ENCODE measurements at places on chromosomes 5 and 9.

DNA sequence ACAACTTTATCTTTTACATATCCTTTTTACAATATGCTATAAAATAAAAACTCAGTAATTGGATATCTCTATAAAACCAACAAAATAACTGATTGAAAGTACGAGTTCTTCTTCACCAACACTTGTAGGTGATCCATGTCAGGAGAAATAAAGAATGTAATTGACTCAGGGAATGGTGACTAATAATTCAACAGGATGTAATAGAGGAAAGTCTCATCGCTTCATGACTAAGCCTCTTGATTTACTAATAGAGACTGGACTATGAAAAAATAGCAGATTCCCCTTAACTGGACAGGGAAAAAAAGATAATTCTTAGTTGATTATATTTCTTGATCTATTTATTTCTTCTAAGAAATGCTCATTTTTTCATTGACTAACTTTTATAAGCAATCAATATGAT is 507.7 kb upstream of the PTGER4 start:
- no peak for DNase-seq
- H3K4me1 ChIP-seq: no peaks in the 10 kb centered on the region
- H3K27ac ChIP-seq: no peak overlapping the region
- no peaks in the 10 kb centered on the region for H3K27me3 ChIP-seq
- no peaks in the 10 kb centered on the region for H3K36me3 ChIP-seq

DNA sequence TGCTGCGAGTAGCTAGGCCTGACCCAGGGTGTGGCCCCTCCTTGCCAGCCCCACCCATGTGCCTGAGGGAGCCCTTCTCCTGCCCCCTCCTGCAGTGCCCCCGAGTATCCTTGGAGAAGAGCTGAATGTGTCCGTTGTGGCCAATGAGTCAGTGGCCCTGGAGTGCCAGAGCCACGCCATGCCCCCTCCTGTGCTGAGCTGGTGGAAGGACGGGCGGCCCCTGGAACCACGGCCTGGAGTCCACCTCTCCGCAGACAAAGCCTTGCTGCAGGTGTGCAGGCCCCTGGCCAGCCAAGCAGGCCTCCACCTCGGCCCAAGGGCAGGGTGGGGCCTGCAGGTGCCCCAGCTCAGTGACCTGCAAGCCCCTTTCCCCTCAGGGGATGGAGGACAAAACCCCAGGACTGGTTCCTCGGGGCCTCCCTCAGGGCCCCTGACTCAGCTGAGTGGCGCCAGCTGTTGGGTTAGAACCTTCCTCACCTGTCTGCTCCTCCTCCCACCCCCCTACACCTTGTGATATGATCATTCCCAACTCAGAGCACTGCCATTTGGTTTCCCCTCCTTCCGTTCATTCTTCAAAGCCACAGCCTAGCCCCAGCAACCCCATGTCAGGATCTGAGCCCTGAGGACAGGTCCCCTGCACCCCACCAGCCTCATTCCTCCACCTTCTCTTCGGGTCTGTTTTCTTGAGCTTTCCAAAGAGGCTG is 80.0 kb upstream of the ASS1 start:
- H3K36me3 ChIP-seq: no peaks in the 10 kb centered on the region
- no peak overlapping the region for H3K4me3 ChIP-seq
- no peaks in the 10 kb centered on the region for H3K4me1 ChIP-seq
- no peak for DNase-seq
- H3K27me3 ChIP-seq: no peaks in the 10 kb centered on the region

GRCh38 chr5:55538661-55539060 is 3.9 kb upstream of the PLPP1 start:
- H3K27me3 ChIP-seq: no peaks in the 10 kb centered on the region
- no peaks in the 10 kb centered on the region for H3K36me3 ChIP-seq
- peaks cover 8% of the 10 kb centered on the region for H3K4me1 ChIP-seq
- H3K4me3 ChIP-seq: no peak overlapping the region
- H3K27ac ChIP-seq: no peak overlapping the region

DNA sequence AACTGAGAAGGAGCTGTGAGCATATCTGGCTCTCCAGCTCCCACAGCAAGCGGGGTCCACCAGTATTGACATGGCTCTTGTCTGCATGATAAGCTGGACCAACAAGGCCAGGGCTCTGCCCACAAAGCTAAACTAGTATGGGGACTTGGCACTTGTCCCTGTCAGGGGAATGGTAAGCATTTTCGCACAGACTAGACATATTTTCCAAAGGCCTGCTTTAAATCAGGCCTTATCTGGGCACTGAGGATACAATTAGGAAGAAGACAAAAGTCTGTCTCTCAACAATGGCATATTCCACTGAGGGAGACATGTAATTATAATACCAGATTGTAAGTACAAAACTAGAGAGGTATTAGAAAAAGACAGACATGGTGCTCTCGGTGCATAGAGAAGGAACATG is 32.1 kb downstream of the CSF2 start:
- no peaks in the 10 kb centered on the region for H3K27me3 ChIP-seq
- H3K4me3 ChIP-seq: no peak overlapping the region
- peaks cover 15% of the 10 kb centered on the region for H3K4me1 ChIP-seq
